ENCODE measurements at places on chromosomes 4 and X. TPM values are rescaled to one million over a fixed set of nuclear protein-coding genes. Genes with fewer than 3 reads are reported as not detected.

The SGMS2 gene
- 151 TPM for total RNA-seq

The BST1 gene
- under 0.01 TPM for total RNA-seq

The TCEAL6 gene
- total RNA-seq = not detected

The GAGE1 gene
- not detected for total RNA-seq

The UPF3B gene
- total RNA-seq = 11.9 TPM

The PCDH10 gene
- total RNA-seq = not detected

The DMD gene
- total RNA-seq = 25.7 TPM

The AVPR2 gene
- not detected for total RNA-seq

The UBE2A gene
- 58.1 TPM for total RNA-seq

The CHRNA9 gene
- total RNA-seq = not detected

The CXCL6 gene
- total RNA-seq = 0.17 TPM
